ENCODE measurements at places on chromosomes 6 and 20.
A peak's percentile ranks its signal among the peaks of the same experiment; 100 is the strongest.

GRCh38 chr6:33247977-33248642 lies 23.6 kb downstream of the VPS52 start:
- DNase-seq, result peak; percentile 98

- DNase-seq, result no peak
Measured at GRCh38 chr20:31841928-31842327, 3.5 kb downstream of the FOXS1 start.

GRCh38 chr6:167267921-167268401 lies 23.2 kb upstream of the UNC93A start:
- DNase-seq, result no peak

DNA sequence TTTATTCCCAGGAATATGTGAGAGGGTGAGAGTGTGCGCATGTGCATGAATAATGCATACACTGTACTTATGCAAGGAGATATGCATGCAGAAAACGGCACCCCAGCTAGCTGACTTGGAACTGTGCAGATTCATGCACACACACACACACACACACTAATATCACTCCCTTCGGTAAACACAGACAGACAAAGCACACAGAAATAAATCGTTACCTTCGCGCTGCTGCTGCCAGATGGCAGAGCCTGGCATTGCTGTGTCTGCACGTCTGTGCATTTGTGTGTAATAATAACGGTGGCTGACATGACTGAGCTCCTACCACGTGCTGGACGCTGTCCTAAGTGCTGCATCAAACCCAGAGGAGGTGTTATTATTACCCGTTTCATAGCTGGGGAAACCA lies 36.8 kb downstream of the PREX1 start:
- no peak for DNase-seq

- no peak for DNase-seq
Measured at GRCh38 chr20:49696594-49696993, 17.1 kb downstream of the B4GALT5 start.

GRCh38 chr6:122154155-122154554 lies 245.3 kb upstream of the HSF2 start:
- no peak for DNase-seq
